Mesenteric fat pad (tissue), 1 donor: ENCODE measurements at places on chromosomes 3 and 15.

DNA sequence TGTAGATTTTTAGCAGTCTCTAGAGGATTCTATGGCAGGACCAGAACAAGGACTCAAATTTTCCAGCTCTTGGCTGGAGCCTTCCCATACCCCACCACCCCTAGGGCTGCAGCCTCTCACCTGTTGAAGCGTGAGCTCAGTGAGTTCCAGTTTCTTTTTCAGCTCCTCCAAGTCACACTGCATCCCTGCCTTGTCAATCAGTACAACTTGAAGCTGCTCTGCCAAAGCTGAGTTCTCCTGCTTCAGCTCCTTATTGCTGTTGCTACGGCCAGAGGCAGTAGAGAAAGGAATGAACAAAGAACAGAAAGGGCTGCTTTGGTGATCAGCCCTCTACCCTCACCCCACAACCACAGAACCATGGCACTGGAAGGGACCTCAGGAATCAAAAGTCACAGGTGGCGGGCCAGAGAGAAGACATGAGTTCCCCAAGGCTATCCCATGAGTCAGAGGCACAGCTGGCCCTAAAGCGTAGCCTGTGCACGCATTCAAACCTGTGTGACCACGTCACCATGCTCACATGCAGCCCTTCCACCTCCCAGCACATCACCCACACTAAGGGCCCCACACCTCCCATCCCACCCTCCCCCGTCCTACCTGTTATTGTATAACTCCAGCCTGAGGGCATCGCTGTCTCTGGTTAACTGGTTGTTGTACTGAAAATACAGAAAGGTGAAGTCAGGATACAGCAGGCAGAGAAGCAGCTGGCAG, 83.3 kb upstream of the C2CD4B start:
- no peak for DNase-seq

DNA sequence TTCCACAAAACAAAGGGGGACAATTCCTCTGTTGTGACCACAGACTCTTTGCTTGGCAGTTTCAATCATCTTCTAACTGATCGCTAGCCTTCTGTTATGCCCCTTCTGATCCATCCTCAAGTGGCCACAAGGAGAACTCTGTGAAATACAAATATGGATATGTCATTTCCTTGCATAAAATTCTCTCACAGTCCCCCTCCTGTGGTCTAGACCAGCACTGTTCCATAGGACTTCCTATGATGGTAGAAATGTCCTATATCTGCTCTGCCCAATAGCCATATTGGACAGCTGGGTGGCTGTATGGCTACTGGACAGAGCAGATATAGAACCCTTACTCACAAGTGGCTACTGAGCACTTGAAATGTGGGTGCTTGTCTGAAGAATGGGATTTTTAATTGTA, 25.9 kb upstream of the SNRK start:
- DNase-seq = no peak

GRCh38 chr3:33575311-33575710, 135.1 kb upstream of the UBP1 start:
- DNase-seq = no peak

- DNase-seq = no peak
These were observed 218.4 kb upstream of the GOLIM4 start for GRCh38 chr3:168314166-168314565.

DNA sequence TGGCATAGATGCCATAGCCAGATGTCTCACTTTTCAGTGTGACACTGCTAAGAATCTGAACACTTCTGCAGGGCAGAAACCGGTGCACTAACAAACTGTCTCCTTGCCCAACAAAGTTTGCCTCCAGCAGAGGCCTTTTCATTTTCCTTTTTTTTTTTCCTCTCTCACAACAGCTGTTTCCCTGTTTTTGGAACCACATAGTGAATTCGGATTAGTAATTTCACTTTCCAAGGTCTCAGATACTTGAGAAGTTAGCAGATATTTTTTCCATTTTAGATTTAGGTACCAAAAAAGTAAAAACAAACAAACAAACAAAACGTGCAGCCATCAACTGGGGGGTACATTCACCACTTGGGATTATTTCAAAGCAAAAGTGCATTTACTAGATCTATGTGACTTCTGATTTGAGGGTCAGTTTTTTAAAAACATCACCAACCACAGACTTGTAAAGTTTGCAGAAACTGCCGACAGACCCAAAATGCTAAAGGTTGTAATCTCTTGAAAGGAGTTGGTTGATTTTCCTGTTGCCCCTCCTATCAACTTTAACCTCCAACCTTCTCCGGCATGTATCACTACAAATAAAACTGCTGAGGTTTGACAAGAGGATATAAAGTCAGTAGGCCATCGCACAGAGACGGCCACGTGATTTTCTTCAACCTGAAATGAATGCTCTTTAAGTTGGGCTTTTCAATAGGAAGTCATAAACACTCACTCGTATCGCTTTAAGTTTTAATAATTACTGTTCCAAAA, 169.1 kb downstream of the CDIN1 start:
- no peak for DNase-seq

DNA sequence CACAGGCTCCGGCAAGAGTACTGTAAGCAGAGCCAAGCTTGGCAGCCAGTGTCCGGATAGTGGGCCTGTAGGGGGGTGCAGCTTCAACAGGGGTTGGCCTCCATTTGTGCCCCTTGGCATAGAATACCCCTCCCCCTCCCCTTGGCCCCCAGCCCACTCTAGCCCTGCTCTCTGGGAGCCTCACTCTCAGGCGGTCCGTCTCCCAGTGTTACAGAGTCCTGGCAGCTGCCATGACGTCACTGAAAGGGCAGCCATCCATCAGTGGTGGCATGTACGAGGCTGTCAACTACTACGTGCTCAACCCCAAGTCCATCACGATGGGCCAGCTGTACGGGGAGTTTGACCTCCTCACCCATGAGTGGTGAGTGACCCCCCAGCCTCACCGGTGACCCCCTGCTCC, 50.4 kb downstream of the DNAH1 start:
- no peak for DNase-seq

GRCh38 chr3:71447197-71447596, 136.3 kb downstream of the FOXP1 start:
- no peak for DNase-seq
